ENCODE measurements at places on chromosomes 11 and 22. TPM values are rescaled to one million over a fixed set of nuclear protein-coding genes. Genes with fewer than 3 reads are reported as not detected.

Gene RFPL2
- not detected for total RNA-seq

DNA sequence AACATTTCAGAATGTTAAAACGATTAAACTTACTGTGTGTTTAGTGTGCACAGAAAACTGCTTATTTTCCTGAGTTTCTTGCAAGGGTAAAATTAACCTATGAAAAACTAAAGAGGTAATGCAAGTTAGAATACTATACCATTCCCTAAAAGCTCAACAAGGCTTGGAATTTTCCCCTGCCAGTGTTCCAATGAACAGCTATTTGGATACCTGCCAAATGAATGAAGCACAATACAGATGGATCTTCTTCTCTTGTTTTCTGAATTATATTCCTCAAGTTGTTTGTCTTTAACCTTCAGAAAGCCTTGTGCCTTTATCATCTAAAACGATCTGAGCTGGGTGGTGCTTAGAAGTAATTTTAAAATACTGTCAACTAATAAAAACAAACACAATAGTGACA, 204.5 kb downstream of the LRRC4C start:
- no peak for DNase-seq

DNA sequence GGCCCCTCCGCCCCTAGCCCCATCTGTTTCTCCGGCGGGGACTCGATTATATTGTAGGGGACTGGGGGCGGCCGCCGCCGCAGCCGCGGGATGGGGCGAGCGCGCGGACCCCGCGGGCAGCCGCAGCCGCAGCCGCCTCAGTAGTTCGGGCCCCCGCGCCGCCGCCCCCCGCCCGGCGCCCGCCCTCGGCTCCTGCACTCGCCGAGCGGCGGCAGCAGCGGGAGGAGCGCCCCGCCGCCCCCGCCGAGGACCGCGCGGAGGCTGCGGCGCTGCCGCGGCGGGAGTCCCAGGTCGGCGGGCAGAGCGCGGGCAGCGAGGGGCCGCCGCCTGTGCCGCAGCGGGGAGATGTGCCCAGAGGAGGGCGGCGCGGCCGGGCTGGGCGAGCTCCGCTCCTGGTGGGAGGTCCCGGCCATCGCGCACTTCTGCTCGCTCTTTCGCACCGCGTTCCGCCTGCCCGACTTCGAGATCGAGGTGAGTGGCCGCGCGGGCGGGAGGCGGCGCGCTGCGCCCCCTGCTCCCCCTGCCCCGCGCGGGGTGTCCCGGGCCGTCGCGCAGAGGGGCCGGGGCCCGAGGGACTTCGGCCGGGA, at the start of gene CECR2:
TSS of gene CECR2 (plus strand) at position 22 of the 587 bp plus-strand sequence. CDS start at position 346, 324 bp downstream.
- no peak for DNase-seq

DNA sequence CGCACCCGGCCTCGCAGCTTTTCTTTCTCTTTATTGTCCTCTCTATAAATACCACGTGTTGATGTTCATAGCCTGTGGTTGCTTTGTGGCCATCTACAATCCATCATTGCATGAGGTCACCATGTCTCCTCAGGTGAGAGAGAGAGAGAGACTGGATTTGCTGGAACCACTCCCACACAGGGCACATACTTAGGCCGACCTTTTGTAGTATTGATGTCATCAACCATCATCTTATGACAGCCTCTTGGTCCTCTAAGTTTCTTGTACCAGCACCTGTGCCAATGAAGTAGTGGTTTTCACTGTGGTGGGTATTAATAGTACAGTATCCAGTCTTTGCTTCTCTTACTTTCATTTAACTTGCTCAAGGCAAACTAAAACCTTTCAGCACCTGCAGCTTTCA, 22.8 kb upstream of the P2RY6 start:
- no peak for DNase-seq

DNA sequence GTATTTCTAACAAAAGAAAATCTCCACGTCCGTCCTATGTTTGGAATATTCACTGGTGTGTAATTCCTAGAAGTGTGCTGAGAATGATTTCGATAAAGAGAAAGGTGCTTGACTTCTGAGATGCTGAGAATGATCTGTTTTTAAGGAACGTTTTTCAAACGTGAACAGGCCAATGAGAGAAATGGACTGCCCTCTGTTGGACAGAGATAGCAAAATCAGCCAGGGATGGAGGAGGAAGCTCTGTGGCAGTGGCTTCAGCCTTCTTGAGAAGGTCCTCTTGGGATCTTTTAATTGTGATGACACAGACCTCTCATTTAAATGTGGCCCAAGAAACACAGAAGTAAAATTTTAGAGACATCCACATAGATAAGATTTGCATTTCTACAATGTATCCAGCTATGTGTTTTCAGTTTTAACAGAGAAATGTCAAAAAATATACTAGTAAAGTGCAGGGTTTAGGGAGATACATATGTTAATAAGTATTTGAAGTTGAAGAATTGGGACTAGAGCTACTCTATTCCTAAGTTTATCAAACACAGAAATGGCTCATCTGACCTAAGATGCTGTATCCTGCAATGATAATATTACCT, 84.0 kb upstream of the RCN1 start:
- no peak for DNase-seq

- no peak for DNase-seq
These were observed 2.0 kb downstream of the ATXN10 start for GRCh38 chr22:45673482-45674175.

DNA sequence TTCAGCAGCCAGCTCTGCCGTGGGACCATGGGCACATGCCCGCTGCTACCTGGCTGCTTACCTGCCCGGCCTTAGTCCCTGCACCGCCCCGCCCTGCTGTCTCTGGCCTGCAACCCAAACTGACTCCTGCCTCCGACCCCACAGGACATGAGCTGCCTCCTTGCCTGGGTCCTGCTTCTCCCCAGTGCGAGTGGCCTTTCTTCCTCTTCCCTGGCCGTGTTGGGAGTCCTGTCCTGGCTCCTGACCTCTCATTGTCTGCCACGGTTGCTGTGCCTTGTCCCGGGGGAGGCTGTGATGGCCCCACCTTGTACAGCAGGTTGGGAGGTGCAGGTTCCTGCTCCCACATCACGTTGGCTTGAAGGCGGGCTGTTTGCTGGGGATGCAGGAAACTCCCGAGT, 370.0 kb downstream of the TBC1D22A start:
- no peak for DNase-seq
